GM12878 (cell line): ENCODE measurements at places on chromosomes 3 and 15. TPM values are rescaled to one million over a fixed set of nuclear protein-coding genes. Genes with fewer than 3 reads are reported as not detected.

The TARS3 gene
- total RNA-seq, result 4.1 and 5.1 TPM in 2 replicates

GRCh38 chr15:56602253-56602652, 131.1 kb downstream of the ZNF280D start:
- H3K27me3 ChIP-seq, result no peaks in the 10 kb centered on the region; the same call in 1 of the 2 replicates
- no peak overlapping the region for H3K4me3 ChIP-seq
- DNase-seq, result no peak
- peaks cover 2% of the 10 kb centered on the region; the same call in 1 of the 2 replicates for H3K4me1 ChIP-seq

- H3K4me3 ChIP-seq, result no peak overlapping the region
- H3K36me3 ChIP-seq, result no peaks in the 10 kb centered on the region
- H3K4me1 ChIP-seq, result no peaks in the 10 kb centered on the region
- DNase-seq, result no peak
Observed at GRCh38 chr3:29554566-29554965, 273.7 kb downstream of the RBMS3 start.

The CDC25A gene
- total RNA-seq, result 34.4 and 36.6 TPM in 2 replicates

- no peak for DNase-seq
- H3K27me3 ChIP-seq, result no peaks in the 10 kb centered on the region
- no peak overlapping the region for H3K27ac ChIP-seq
- no peaks in the 10 kb centered on the region for H3K36me3 ChIP-seq
Observed at GRCh38 chr15:63187589-63188226, 1.7 kb upstream of the RAB8B start.

DNA sequence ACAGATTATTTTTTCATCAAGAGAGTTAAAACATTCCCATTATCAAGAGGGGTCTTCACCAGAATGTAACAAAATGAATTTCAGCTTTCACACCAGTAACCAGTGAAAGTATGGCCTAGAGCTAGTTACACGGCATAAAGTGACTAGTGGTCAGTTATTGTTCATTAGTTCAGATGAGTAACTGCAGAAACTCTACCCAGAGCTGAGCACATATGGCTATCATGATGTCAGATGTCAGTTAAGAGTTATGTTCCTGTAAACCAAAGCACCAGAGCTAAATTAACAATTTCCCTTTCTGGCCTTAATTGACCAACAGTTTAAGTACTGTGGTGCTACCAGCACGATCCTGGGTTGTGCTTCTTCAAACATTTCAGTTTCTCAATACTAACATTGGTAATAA, 6.6 kb upstream of the MRPS25 start:
- H3K27ac ChIP-seq, result no peak overlapping the region
- H3K4me1 ChIP-seq, result no peaks in the 10 kb centered on the region
- H3K27me3 ChIP-seq, result no peaks in the 10 kb centered on the region
- peaks cover 10% of the 10 kb centered on the region for H3K36me3 ChIP-seq
- H3K4me3 ChIP-seq, result no peak overlapping the region
- DNase-seq, result no peak

DNA sequence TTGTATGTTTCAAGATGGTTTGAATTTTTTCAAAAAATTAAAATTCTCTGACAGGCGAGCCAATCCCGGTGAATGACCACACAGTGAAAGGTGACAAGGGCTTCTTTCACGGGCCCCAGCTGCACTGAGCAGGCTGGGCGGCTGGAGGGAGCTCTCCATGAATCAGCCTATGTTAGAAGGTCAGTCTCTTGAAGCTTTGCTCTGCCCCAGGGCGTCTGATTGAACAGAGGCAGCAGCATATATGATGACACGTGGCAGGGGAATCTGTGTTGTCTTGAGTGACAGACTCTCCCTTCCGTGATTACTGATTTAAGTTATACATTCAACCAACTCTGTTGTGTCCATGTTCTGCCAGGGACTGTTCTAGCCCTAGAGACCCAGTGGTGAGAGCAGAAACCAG, 51.5 kb downstream of the ISG20 start:
- no peak overlapping the region for H3K4me3 ChIP-seq
- H3K27ac ChIP-seq, result no peak overlapping the region
- no peaks in the 10 kb centered on the region for H3K4me1 ChIP-seq
- H3K36me3 ChIP-seq, result no peaks in the 10 kb centered on the region

- no peak overlapping the region for H3K4me3 ChIP-seq
- no peak overlapping the region for H3K27ac ChIP-seq
- no peaks in the 10 kb centered on the region for H3K36me3 ChIP-seq
- no peak for DNase-seq
- H3K27me3 ChIP-seq, result peaks cover 2% of the 10 kb centered on the region; the same call in 1 of the 2 replicates
Observed at GRCh38 chr3:127065561-127066290, 82.8 kb downstream of the PLXNA1 start.

The OR5K2 gene
- not detected in 2 replicates for total RNA-seq

DNA sequence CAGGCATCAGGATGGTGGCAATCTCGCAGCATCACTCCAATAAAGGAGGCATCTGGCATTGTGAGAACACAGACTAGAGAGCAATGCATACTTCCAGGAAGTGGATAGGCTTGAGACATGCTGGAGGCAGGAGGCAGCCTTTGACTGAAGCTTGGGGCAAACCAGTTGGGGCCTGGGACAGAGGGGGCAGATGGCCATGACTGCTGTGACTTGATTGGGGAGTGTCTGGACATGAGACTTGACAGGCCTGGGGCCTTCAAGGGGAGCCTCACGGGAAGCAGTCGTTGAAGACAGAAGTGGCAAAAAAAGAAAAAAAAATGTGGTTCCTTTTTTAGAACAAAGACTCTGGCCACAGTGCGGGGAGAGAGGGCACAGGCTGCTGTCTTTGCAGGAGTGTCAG, 44.7 kb upstream of the CHRNA7 start:
- H3K27ac ChIP-seq, result no peak overlapping the region
- H3K4me1 ChIP-seq, result no peaks in the 10 kb centered on the region
- no peak for DNase-seq
- H3K27me3 ChIP-seq, result no peaks in the 10 kb centered on the region
- H3K36me3 ChIP-seq, result no peaks in the 10 kb centered on the region
- no peak overlapping the region for H3K4me3 ChIP-seq

GRCh38 chr3:126146034-126146433, 34.4 kb downstream of the ALDH1L1 start:
- no peaks in the 10 kb centered on the region for H3K36me3 ChIP-seq
- H3K4me1 ChIP-seq, result no peaks in the 10 kb centered on the region
- DNase-seq, result no peak
- no peaks in the 10 kb centered on the region; the same call in none of the 2 replicates for H3K27me3 ChIP-seq

DNA sequence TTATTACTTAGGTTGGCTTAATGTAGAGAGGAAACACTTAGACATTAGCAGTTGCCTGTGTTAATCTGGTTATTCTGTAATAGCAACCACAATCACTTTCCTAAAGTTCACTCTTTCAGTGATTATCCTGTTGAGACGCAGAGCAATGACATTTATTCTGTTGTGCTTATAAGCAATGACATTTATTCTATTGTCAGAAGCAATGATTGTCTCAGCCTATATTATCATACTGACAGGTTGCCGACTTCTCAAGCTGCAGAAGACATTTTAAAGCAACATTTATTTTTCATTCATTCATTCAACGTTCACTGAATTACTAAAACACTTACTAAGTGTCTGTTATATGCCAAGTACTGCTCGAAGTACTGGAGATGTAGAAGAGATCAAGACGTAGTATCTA, 193.5 kb upstream of the SLITRK3 start:
- H3K36me3 ChIP-seq, result no peaks in the 10 kb centered on the region
- H3K4me1 ChIP-seq, result no peaks in the 10 kb centered on the region
- no peak overlapping the region for H3K27ac ChIP-seq
- H3K27me3 ChIP-seq, result no peaks in the 10 kb centered on the region
- no peak for DNase-seq

DNA sequence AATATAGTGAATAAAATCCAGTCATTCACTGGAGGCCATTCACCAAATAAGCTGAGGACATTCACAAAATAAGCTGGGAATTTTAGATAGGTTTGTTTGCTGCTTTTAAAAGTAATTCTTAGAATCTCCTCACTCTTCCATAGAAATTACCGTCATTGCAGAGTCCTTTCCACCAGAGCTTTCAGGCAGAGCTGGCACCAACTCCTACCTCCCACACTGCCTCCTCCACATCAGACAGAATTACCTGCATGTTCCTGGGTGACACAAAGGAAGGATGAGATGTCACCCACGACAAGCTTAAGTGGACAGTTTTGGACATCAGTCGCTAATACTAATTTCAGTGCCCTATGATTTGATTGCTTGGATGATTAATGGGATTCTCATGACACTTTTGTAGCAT, 1113.2 kb downstream of the IGSF11 start:
- no peak for DNase-seq
- H3K36me3 ChIP-seq, result no peaks in the 10 kb centered on the region
- H3K4me1 ChIP-seq, result no peaks in the 10 kb centered on the region
- no peaks in the 10 kb centered on the region for H3K27me3 ChIP-seq
- H3K4me3 ChIP-seq, result no peak overlapping the region

The ASB14 gene
- total RNA-seq, result not detected in 2 replicates

The FRMD5 gene
- total RNA-seq, result 0.64 and 0.77 TPM in 2 replicates

GRCh38 chr3:193932136-193932535, 203.8 kb upstream of the HES1 start:
- H3K36me3 ChIP-seq, result no peaks in the 10 kb centered on the region
- H3K27me3 ChIP-seq, result no peaks in the 10 kb centered on the region
- H3K27ac ChIP-seq, result no peak overlapping the region
- no peaks in the 10 kb centered on the region for H3K4me1 ChIP-seq
- H3K4me3 ChIP-seq, result no peak overlapping the region
- no peak for DNase-seq

- DNase-seq, result no peak
- no peak overlapping the region for H3K27ac ChIP-seq
- no peak overlapping the region for H3K4me3 ChIP-seq
- no peaks in the 10 kb centered on the region for H3K27me3 ChIP-seq
- no peaks in the 10 kb centered on the region for H3K36me3 ChIP-seq
Observed at GRCh38 chr15:29528276-29528675, 258.7 kb upstream of the NSMCE3 start.

GRCh38 chr3:135853981-135854380, 111.5 kb upstream of the PPP2R3A start:
- no peak for DNase-seq
- no peak overlapping the region for H3K27ac ChIP-seq
- no peaks in the 10 kb centered on the region for H3K4me1 ChIP-seq
- no peak overlapping the region for H3K4me3 ChIP-seq
- no peaks in the 10 kb centered on the region for H3K27me3 ChIP-seq

- no peaks in the 10 kb centered on the region for H3K36me3 ChIP-seq
- H3K27ac ChIP-seq, result no peak overlapping the region
- no peaks in the 10 kb centered on the region for H3K27me3 ChIP-seq
- no peak overlapping the region for H3K4me3 ChIP-seq
- H3K4me1 ChIP-seq, result no peaks in the 10 kb centered on the region
- DNase-seq, result no peak
Observed at GRCh38 chr3:27114129-27114528, 255.1 kb downstream of the NEK10 start.
